ENCODE measurements at places on chromosomes 2 and 18. TPM values are rescaled to one million over a fixed set of nuclear protein-coding genes. Genes with fewer than 3 reads are reported as not detected.

The CPLX4 gene
- total RNA-seq: not detected

DNA sequence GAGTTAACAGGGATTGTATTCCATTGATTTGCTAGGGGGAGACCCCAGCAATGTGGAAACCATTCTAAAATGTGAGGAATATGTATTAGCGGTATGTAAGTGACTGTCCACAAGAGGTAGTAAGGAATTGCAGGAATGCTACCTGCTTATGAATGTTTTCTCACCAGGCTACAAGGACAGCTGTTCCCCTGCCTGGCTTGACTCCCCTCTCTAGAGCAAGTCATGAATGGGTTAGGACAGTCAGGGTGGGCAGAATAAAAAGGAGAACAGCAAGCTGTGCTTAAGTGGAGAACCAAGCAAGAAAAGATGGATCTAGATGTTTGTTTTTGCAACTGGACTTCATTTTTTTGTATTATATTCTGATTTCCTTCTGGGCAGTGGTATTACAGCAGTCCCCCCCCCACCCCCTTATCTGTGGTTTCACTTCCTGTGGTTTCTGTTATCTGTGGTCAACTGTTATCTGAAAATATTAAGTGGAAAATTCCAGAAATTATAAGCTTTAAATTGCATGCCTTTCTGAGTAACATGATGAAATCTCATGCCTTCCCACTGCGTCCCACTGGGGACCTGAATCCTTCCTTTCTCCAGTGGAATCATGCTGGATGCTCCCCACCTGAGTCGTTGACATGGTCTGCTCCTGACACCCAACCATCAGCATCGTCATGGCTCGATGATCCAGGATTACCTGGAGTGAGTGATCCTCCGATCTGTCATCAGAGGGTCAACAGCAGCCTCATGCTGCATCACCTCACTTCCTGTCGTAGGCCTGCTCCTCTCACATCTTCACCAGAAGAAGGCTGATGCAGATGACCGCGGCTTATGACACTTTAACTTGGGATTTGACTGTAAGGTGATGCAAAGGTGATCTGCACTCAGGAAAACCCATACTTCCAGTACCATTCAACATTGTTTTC lies 52.2 kb downstream of the VAPA start:
- DNase-seq: no peak

DNA sequence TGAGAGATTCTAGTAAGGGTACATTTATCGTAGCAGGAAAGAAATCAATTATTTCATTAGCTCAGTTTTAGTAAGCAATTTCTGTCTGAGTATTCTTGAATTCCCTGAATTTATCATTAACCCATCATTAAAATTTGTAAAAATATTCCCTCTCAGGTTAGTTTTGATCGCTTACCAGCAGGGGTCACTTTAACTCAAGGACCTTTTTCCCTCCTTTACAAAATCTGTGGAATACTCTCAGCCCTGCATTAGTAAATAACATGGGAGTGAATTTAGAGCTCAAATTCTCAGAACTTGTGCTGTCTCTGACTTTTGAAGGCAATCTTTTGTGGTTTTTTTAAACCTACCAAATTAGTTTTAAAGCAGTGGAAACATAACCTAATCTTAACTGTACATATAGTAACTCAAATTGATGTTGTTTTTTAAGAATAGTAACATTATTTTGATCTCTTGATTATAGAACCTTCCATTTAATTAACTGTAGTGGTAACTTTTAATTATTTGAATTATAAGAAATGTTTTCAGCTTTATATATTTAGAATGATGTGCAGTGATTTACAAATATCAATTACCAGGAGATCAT lies 97.2 kb downstream of the AGPS start:
- peak; percentile 55 for DNase-seq

GRCh38 chr2:120720746-120721375 lies 14.8 kb upstream of the GLI2 start:
- no peak for DNase-seq

GRCh38 chr2:71630454-71631328 lies 177.3 kb downstream of the DYSF start:
- DNase-seq: no peak

- no peak for DNase-seq
These were observed 558.2 kb upstream of the TNP1 start for GRCh38 chr2:217418090-217418489.

GRCh38 chr2:237390235-237390634 lies 23.7 kb downstream of the COL6A3 start:
- no peak for DNase-seq

DNA sequence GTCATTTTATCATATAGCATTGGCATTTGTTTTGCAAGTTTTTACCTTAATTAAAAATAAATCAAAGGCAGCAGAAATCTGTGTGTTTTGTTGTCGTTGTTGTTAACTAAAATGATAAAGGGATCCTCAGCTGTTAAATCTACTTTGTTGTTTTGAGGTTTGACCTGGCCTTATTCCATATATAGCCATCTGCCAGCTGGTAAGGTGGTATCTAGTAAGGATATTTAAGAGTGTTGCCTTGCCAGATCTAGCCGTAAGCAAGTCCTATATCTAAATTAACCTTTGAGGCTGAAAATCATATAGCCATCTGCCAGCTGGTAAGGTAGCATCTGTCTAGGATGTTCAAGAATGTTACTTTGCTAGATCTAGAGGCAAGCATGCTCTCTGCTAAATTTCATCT lies 56.6 kb downstream of the BMPR2 start:
- no peak for DNase-seq

DNA sequence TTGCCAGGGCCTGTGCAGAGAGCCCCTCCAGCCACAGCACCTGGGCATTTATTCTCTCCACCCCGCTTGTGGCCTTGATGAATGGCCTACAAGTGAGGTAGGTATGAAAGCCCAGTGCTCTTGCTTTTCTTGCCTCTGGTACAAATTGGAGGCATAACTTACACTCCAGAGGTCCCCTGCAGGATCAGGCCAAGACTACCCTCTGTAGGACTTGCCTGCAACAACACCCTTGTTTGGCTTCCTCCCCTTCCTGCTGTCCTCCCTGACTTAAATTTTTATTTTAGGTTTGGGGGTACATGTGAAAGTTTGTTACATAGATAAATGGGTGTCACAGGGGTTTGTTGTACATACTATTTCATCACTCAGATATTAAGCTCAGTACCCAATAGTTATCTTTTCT lies 95.7 kb downstream of the CDC42EP3 start:
- no peak for DNase-seq

- no peak for DNase-seq
These were observed 72.8 kb downstream of the PTH2R start for GRCh38 chr2:208479342-208479741.
